NCI-H226 (cell line): ENCODE measurements at places on chromosomes 1 and 21.
A peak's percentile ranks its signal among the peaks of the same experiment; 100 is the strongest.

DNA sequence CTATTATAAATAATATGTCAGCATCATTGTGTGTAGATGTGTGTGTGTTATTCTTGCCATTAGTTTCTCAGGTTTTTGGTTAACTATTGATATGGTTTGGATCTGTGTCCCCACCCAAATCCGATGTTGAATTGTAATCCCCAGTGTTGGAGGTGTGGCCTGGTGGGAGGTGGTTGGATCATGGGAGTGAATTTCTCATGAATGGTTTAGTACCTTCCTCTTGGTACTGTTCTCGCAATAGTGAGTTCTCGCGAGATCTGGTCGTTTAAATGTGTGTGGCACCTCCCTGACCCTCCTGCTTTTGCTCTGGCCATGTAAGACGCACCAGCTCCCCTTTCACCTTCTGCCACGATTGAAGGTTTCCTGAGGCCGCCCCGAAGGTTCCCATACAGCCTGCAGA lies 9.6 kb upstream of the POFUT2 start:
- no peak for DNase-seq

DNA sequence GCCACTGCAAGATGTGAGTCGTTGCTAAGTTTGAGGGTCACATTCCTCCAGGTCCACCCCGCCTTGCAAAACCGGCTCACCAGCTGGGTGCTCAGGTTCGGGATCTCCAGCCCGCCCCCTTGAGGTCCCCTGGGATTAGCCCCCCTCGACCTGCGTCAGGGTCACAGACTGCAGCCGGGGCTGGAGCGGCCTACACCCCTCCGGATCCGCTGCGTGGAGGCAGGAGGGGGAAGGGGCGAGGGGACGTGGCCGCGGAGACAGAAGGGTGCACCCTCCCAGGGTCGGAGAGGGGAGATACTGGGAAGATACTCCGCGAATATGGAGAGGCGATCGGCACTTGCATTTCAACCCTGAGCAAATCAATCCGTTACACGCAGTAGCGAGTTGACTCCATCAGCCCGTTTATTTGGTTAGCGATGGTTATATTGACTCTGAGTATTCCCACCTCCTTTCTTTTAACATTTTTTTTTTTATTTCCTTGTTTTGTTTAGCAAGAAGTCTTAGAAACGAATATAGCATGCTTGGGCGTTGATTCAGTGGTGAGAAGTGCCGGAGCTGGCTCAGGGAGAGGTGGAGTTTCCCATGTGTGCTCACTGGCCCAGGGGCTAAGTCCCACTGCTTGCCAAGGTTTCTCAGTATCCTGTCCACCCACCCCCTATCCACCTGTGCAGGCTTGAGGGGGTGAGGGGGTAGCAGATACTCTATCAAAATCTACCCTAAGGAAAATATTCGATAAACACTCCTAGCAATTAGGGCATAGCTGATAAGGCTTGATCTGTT lies 997 bp downstream of the IFNAR2 start:
- peak; percentile 40 for DNase-seq

DNA sequence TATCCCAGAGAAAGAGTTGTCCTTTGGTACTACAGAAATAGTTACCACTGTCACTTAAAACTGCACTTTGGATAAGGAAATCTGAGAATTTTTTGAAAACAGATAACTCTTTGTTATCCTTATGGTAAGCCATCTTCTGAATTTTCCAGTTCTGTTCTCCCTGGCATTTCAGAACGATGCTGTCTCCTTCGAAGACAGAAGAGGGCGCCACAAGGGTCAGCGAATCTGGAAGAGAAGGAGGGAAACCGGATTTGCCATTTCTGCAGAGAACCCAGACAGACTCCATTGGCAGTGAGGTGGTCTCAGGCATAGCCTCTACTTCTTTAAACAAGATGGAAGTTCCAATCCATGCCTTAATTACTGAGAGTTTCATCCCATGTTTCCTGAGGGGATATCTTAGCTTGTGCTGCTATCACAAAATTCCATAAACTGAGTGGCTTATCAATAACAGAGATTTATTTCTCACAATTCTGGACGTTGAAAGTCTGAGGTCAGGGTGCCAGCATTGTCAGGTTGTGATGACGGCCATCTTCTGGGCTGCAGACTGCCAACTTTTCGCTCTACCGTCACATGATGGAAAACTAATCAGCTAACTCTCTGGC lies 6.4 kb downstream of the FCRL2 start:
- no peak for DNase-seq

DNA sequence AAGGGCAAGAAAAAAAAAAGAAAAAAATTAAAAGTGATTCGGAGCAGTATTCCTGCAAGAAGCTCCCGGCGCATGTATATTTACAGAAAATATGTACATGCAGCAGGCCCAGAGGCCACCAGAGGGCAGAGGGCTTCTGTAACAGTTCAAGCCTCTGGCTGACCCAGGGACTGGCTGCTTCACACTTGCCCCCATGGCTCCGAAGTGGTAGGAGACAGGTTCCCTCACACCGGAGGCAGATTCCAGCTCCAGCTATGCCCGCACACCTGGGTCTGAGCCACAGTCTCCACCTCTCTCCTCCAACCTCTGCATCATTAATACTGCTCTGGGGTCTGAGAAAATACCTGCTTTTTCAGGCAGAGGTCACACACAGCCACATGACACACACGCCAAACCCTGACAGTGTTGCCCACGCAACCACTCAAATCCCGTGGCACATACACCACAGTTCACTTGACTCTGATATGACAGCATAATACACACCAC lies 2.2 kb upstream of the ARHGAP30 start:
- DNase-seq = peak; percentile 27

GRCh38 chr1:6582370-6582769 lies 2.6 kb downstream of the ZBTB48 start:
- DNase-seq = no peak

- DNase-seq = no peak
Measured at GRCh38 chr1:20726118-20726911, 6.2 kb downstream of the SH2D5 start.

DNA sequence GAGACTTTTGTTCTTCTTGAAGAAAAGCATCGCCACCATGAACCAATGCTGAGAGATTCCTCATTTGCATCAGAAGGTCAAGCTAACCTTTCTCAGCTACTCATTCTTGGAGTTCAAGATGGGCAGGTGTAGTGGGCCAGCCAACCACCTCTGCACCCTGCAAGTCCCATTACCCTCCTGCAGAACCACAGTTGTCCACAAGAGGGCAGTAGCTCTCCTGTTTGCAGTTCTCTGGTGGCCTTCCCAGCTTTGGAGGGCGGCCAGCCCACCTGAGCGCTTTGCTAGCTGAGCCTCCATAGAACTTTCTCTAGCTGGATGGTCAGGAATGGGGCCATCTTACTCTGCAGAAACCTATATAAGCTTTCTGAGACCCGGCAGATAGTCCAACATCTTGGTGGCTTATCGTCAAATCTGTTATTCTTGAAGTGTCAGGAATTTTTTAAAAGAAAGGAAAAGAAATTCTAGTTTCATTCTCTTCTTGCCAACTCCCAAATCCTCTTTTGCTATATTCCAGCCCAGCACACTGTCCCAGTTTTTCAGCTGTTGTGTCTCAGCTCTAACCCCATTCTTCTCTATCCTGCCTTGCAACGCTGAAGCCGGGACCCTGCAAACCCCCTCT lies 11.0 kb upstream of the LMX1A start:
- DNase-seq = peak; percentile 31

DNA sequence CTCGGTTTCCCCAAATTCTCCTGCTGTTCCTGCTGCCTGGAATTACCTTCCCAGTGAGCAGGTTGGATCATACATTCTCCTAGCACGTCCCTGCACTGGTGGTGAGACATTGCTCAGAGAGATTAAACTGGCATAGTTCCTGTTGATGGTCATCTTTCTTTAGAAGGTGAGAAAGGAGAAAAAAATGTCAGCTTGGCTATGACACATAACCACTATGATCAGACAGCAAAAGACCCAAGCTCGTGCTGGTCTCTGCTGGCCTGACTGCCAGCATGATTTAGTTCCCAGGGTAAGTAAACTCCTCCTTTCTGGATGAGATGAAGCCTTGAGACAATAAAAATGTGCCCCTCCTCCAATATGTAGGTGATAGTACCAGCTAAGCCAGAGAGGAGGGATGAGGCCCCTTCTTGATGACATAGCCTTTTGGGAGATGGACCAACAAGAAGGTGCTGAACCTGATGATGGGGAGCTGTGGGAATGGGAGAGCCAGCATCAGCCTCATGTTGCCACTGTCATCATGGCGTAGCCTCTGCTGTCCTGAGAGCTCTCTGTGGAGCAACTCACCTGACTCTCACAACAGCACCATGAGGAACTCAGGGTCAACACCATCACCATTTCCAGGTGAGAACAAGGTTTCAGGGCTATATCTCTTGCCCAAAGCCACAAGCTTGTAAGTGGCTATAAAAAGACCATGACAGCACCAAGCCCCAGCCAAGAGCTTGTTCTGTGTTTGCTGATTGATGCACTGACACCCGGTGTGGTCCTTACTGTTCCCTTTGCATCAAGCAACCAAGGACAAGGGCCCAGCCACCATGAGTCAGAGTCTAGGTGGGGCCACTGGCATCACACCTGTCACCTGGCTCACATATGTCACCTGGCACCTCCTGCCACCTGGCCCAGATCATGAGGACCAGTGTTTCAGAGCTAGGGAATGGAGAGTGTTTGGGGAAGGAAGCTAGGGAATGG lies 200.0 kb downstream of the MATN1 start:
- peak; percentile 92 for DNase-seq

DNA sequence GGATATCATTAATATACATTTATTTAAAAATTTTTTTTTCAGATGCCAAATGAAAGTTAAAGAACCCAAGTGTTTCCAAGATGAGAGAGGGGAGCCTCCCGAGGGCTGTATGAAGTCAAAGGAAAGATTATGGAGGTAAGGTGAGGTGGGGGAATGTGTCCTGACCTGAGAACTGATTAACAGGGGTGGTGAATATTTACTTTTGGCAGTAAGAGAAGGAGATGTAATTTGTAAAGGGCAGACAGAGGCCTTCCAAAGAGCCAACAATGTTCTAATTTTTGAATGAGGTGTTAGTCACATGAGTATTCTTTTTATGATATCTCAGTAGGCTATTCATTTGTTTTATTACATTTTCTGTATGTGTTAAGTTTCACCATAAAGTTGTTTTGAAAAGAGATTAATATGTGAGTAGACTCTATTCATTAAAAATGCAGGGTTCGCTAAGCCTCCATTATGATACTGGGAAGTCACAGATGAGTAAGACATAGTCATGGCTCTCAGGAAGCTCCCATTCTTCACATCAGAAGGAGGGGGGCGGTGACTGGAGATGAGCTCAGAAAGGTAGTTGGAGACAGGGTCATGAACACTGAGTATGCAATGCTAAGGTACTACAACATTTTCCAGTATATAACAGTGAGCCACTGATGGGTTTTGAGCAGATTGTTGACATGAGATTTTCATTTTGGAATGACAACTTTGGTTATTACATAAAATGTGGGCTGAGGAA lies 62.4 kb upstream of the TNFSF18 start:
- peak; percentile 83 for DNase-seq

- no peak for DNase-seq
Measured at GRCh38 chr1:168348146-168348709, 67.6 kb downstream of the TBX19 start.

DNA sequence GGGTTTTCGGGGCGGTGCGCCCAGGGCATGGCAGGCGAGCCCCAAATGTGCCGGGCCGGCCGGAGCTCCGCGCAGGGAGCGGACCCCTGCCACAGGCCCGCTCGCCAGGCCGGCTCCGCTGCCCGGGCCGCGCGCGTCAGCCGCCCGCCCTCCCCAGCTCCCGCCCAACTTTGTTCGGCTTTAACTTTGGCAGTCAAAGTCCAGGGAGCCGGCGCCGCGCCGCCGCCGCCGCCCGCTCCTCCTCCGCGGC lies 488 bp downstream of the SLC35D1 start:
- DNase-seq = no peak

DNA sequence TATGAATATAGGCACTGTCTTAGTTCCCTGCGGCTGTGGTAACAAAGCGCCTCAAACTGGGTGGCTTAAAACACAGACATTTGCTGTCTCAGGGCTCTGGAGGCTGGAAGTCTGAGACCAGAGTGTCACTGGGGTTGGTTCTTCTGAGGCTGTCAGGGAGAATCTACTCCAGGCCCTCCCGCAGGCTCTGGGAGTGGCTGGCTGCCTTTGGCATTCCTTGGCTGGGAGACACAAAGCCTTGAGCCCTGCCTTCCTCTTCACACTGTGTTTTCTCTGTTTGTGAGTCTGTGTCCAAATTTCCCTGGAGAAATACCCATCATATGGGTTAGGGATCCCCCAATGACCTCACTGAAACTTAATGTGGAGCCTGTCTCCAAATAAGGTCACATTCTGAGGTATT lies 38.5 kb downstream of the B3GALT5 start:
- DNase-seq = no peak

- no peak for DNase-seq
Measured at GRCh38 chr1:70990469-70991253, 57.0 kb downstream of the PTGER3 start.

GRCh38 chr1:6378096-6378746 lies 15.3 kb downstream of the ACOT7 start:
- no peak for DNase-seq

GRCh38 chr1:203464226-203464625 lies 11.4 kb upstream of the PRELP start:
- peak; percentile 47 for DNase-seq

- no peak for DNase-seq
Measured at GRCh38 chr1:43789604-43790550, 82.5 kb downstream of the ST3GAL3 start.

DNA sequence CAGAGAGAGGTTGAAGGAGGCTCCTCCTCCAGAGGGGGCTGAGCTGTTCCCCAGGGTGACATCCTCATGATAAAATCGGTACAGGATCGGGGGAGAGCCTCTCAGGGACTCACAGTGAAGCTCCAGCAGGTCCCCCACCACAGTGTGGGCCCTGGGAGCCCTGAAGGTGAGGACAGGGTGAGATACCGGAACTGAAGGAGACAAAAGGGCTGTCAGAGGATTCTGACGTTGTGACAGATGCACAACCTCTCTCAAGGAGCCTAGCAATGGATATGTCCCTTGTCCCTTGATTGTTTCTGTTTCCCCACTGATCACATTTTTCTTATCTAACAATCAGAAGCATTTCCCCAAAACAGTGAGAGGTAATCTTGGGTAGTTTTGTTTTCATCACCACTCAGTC lies 5.2 kb downstream of the FCRL3 start:
- no peak for DNase-seq

DNA sequence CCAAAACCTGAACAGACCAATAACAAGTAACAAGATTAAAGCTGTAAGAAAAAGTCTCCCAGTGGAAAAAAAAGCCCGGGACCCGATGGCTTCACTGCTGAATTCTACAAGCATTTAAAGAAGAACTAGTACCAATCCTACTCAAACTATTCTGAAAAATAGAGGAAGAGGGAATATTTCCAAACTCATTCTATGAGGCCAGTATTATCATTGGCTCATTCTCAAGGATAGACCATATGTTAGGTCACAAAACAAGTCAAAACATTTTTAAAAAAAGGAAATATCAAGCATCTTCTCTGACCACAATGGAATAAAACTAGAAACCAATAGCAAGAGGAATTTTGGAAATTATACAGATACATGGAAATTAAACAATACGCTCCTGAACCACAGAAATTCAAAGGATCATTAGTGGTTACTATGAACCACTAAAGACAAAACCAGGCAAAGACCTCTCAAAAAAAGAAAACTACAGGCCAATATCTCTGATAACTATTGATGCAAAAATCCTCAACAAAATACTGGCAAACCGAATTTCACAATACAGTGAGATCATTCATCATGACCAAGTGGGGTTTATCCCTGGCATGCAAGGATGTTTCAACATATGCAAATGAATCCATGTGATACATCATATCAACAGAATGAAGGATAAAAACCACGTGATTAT lies 13.9 kb upstream of the IL20 start:
- peak; percentile 60 for DNase-seq

- DNase-seq = no peak
Measured at GRCh38 chr1:101025283-101025656, 314 bp downstream of the DPH5 start.

- no peak for DNase-seq
Measured at GRCh38 chr1:116986421-116987255, 14.9 kb upstream of the CD101 start.
